ENCODE measurements at places on chromosomes 12 and 14.
A peak's percentile ranks its signal among the peaks of the same experiment; 100 is the strongest.

DNA sequence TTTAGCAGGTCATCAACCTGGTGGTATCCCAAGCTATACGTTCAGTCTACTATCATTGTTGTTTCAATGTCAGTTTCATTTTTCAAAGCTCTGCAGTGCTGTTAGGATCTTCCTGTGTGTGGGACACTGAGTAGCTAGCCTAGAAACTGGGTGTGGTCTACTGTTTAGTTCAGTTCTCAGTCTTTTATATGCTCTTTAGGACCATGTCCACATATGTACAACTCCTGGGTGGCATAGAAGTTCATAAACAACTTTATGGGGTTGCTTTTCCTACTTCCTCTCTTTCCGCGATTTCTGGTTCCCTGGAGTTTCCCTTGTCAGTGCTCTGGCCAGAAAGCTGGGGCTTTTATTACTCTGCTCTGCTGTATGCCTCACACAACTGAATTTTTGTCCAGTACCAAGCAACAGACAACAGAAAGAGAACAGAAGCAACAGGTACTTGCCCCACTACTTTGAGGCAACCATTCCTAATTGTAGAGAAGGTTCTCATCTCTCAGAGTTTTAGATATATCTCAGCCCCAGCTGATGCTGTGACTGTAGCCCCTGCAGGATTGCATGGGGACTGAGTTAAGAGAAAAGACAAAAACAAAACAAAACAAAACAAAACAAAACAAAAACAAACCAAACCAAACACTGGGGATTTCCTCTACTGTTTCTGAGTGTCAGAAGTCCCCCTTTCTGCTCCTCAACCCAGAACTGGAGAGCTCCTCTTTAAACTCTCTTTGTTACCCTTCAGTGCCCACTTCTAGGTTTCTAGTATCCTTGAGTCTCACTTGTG is 30.3 kb downstream of the MIS18BP1 start:
- no peak for DNase-seq

- no peak for DNase-seq
These were observed at the start of gene HOXC11 for GRCh38 chr12:53972722-53973235. HOXC11 (plus strand) TSS chr12:53973126; CDS start chr12:53973242, 116 bp downstream.

DNA sequence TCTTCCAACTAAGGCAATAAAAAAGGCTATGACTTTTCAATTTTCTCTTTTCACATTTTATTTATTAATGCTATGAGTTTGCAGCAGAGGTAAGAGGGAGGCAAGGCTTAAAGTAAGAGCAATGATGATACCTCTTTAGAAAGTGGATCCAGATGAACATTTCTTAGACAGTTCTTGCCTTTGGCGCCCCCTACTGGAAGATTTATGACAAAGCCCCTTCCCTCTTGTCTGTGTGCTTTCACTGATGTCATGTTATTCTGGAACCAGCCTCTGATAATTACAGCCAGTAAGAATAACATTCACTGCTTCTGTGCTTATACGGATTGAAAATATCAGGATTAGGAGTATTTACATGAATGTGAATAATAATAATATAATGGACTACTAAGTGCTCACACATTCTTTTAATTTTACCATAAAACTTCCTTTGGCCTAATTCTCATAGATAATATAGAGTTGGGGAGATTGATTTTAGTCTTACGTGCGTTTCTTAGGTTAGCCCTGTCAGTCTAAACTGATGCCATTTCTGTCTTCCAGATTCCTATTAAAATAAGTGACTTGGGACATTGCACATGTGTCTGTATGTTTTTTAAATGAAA is 1929.9 kb upstream of the SEL1L start:
- DNase-seq: peak; percentile 86

- DNase-seq: no peak
These were observed 2.8 kb upstream of the NGB start for GRCh38 chr14:77273796-77274195.

- no peak for DNase-seq
These were observed 1.8 kb downstream of the B3GNT4 start for GRCh38 chr12:122205053-122205925.

GRCh38 chr14:90514015-90514398 is 117.2 kb downstream of the CALM1 start:
- no peak for DNase-seq

- no peak for DNase-seq
These were observed 63.8 kb downstream of the TNFAIP2 start for GRCh38 chr14:103186909-103187586.

GRCh38 chr12:54191550-54192022 is 2.8 kb upstream of the SMUG1 start:
- DNase-seq: peak; percentile 73

DNA sequence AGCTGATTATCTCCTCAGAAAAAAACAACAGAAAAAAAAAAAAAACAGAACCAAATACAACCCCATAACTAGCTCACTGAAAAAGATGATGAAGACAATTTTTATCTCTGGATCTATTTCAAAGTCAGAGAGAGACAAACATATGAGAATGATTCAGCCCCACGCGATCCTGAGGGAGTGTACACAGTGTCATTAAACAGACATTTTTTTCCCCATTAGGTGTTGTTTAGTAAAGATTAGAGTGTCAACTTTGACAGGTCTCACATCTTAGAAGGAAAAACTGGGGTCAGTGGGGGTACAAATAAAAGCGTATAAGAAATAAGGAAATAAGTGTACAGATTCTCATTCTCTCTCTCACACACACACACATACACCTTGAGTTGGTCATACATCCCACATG is 635.4 kb downstream of the NRXN3 start:
- no peak for DNase-seq

DNA sequence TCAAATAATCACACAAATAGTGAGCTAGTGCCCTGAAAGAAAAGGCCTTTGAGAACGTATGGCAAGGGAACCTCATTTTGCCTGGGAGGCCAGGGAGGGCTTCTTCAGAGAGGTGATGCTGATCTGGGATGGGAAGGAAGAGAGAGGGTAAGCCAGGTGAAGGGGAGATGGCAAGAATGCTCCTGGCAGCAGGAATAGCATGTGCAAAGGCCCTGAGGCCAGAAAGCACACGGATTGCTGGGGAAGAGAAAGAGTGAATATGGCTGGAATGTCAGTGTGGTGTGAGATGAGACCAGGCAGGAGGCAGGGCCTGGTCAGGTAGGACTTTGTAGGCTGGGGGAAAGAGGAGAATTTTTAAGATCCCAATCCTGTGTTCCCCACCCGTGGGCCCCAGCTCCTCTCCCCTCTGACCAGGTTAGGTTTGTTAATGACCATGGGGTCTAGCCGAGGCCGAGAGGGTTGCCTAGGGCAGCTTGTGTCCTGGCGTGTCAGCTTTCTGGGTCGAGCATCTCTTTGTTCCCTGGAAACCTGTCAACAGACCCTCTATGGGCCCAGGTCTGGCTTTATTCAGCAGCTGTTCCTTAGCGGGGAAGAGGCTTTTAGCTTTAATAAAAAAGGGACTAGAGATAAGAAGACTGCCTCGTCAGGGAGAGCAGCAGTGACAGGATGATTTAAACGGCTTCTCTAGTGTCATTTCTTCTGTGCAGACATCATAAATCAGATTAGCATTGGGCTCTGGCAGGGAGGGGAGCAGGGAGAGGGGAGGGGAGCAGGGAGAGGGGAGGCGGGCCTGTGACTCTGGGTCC is 123.4 kb downstream of the ADCK1 start:
- DNase-seq: no peak

- peak; percentile 1 for DNase-seq
These were observed 523.7 kb upstream of the FOXG1 start for GRCh38 chr14:28242895-28243294.

GRCh38 chr12:5882511-5883190 is 62.4 kb downstream of the ANO2 start:
- no peak for DNase-seq

Measured in NCI-H1694 (cell line).